ENCODE measurements at places on chromosomes 16 and 17. TPM values are rescaled to one million over a fixed set of nuclear protein-coding genes. Genes with fewer than 3 reads are reported as not detected.

- no peak for DNase-seq
These were observed 104.6 kb downstream of the TRIM37 start for GRCh38 chr17:59002126-59002525.

The C1QTNF8 gene
- total RNA-seq, result not detected

- DNase-seq, result no peak
These were observed 42.2 kb downstream of the CCDC57 start for GRCh38 chr17:82170412-82170961.

DNA sequence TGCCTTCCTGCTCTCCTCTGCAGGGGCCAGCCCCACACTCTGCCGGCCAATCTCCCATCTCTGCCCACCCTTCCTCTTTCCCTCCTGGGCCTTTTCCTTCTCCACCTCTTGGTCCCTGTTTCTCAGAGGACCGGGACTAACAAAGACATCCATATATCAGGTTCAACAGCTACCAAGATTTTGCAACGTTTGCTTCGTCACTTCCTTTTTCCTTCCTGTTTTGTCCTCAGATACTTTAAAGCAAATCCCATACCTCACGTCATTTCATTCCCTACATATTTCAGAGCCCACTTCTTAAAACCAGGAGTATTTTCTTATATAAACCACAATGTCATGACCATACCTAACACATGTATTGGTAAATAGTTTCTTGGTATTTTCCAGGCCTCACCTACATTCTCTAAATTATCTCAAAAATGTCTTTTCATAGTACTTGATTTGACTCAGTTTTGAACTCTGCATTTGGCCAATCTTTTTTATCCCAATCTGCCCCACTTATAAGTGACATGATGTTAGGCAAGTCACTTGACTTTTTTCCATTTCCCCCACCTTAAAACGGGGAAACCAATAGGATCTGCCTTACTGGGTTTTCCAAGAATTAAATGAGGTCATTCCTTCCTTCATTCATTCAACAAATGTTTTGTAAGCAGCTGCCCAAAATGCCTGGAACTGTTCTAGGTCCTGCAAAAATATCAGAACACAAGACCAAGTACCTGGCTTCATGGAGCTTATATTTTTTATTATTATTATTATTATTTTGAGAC lies 7.2 kb upstream of the USP10 start:
- no peak for DNase-seq

GRCh38 chr16:80319181-80319580 lies 221.6 kb upstream of the DYNLRB2 start:
- DNase-seq, result no peak

DNA sequence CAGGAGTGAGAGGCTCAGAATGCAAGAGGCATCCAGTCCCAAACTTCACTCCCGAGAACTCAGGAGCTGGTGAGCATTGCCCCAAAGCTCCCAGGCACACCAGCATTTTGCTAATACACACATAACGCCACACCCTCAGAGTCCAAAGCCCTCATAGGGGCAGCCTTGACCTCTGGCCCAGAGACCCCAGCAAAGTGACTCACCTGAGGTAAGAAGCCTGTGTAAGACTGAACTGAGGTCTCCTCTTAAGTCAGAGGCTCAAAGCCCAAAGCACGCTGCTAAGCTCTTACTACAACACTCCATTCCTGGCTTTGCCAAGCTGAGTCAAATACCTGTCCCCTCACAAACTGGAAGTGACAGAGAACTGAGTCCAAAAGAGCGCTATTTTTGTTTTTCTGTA lies 16.4 kb downstream of the ST3GAL2 start:
- DNase-seq, result no peak

DNA sequence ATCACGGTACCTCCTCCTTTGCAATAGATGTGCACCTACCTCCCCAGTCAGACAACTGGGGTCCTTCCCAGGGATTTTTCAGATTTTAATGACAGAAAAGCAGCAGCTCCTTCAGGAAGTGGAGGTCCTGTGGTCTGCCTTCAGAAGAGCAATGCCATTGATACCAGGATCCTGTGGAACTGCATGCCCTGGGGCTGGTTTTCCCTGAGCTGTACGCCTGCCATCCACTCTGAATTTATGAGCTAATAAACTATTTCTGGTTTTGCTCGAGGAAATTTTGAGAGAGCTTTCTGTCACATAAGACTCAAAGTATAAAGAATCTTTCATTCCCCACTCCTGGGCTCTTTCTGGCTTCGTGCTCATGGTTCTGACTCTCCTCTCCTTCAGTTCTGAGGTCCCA lies 10.0 kb upstream of the CCL23 start:
- DNase-seq, result no peak

GRCh38 chr16:3444032-3444388 lies 530 bp downstream of the NAA60 start:
- no peak for DNase-seq

DNA sequence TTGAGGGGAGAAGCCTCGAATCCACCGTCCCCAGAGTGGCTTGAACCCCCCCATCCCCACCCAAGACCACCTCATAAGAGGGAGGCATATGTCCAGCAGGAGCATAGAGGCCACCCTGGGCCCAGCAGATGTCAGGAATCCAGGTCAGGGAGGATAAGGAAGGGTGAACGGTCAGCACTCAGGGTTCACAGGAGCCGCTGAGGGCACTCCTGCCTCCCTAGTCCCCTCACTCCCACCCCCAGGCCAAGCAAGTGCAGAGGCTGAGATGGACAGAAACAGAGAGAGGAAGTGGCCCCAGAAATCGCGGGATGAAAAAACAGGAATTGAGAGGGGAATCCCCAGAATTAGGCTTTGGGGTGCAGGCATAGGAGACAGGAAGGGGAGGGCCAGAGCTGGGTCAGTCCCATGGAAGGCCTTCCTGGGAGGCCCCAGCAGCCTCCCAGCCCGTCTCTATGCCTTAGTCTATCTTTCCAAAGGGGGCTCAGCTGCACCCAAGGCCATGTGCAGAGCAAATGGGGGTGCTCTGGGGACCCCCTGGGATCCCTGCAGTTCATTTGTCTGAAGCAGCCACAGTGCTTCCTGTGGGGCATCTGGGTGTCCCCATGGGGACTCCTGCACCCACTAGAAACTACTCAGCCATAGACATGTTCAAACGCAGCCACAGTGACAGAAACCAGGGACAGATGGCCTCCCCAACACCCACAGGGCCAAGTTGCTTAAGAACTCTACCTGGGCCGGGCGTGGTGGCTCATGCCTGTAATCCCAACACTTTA lies 1.7 kb downstream of the CMTM3 start:
- peak; percentile 72 for DNase-seq

- DNase-seq, result no peak
These were observed 75.8 kb upstream of the ZNF469 start for GRCh38 chr16:88306860-88307545.

The CA7 gene
- total RNA-seq, result 0.28 TPM

DNA sequence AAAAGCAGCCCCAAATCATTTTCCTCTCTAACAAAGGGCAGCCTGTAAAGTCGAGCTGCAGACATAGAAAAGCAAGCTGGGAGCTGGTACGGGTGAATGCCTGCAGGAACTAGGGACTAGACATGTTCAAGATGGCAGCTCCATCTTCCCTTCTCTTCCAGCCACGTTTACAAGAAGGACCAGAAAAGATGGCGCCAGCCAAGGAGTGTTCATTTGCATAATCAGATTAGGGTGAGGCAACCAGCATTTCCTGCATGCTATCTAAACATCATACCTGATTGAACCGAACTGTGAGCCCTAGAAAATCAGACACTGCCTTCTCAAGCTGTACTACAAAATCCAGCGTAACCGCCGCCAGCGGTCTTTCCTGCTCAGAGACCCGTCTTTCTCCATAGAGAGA lies 896.8 kb downstream of the CDH11 start:
- no peak for DNase-seq

GRCh38 chr16:11412175-11412904 lies 67.1 kb downstream of the RMI2 start:
- no peak for DNase-seq

DNA sequence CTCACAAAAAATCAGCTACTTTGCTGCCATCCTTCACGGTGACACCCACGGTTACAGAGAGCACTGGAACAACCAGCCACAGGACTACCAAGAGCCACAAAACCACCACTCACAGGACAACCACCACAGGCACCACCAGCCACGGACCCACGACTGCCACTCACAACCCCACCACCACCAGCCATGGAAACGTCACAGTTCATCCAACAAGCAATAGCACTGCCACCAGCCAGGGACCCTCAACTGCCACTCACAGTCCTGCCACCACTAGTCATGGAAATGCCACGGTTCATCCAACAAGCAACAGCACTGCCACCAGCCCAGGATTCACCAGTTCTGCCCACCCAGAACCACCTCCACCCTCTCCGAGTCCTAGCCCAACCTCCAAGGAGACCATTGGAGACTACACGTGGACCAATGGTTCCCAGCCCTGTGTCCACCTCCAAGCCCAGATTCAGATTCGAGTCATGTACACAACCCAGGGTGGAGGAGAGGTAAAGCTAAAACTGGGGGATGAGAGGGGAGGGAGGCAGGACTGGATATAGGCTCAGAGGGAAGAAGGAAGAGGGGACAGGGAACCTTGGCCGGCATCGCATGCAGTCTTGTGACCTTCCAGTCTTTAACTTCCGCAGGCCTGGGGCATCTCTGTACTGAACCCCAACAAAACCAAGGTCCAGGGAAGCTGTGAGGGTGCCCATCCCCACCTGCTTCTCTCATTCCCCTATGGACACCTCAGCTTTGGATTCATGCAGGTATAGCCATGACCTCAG lies 581 bp downstream of the CD68 start:
- peak; percentile 75 for DNase-seq

DNA sequence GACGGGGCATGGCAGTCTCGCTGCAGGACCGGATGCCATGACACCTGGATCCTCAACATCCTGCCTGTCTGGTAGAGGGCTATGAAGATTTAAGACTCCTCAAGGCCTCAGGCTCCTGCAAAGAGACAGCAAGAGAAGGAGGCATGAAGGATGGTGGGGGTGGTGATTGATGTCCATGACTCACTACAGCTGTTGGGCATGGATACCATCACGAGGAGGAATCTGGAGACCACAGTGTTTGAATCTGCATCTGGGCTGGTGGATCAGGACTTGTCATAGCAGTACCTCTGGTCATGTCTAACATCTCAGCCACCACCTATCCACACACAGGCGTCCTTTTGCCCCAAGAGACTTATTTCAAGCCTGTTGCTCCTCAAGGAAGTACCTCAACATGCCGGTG lies 50.2 kb upstream of the WSCD1 start:
- no peak for DNase-seq

- DNase-seq, result no peak
These were observed 67.5 kb downstream of the SEC14L1 start for GRCh38 chr17:77208217-77208808.

The SALL1 gene
- total RNA-seq, result not detected

GRCh38 chr16:10642964-10643363 lies 51.8 kb downstream of the TEKT5 start:
- no peak for DNase-seq

GRCh38 chr17:66322764-66323163 lies 20.4 kb downstream of the PRKCA start:
- DNase-seq, result no peak

DNA sequence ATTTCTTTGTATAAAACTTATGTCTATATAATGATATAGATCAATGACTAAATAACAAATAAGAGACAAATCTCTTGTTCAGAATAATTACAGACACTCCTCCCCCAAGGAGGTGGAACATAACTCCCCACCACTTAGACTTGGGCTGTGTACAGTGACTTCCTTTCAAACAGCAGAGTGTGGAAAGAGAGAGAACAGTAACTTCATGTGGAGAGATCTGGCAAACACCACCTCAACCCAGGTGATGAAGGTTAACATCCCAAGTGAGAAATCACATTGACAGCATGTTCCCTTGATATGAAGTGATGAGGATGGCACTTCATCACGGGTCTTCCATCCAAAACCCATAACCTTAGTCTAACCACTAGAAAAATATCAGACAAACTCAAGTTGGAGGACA lies 169.3 kb downstream of the PARN start:
- no peak for DNase-seq

GRCh38 chr17:18021372-18021771 lies 17.6 kb downstream of the ATPAF2 start:
- DNase-seq, result no peak

DNA sequence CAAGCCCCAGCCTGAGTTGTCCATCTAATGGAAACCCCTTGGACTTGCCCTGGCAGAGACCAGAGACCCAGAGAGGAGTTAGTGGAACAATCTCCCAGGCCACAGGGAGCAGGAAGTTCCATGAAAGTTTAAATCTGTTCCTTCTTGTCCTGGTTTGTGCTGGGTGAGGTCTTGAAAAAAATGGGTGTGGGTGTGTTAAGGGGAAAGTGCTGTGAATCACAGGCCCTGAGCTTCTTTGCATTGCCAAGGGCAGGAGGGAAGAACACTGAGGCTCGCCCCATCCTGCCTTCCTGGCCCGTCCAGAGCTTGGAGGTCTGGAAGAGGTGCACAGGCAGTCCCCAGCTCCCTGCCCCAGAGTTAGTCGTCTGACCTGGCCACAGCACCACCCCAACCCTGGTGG lies 2.3 kb downstream of the ADORA2B start:
- no peak for DNase-seq

- no peak for DNase-seq
These were observed 85.7 kb downstream of the TIMM22 start for GRCh38 chr17:1082579-1082978.

DNA sequence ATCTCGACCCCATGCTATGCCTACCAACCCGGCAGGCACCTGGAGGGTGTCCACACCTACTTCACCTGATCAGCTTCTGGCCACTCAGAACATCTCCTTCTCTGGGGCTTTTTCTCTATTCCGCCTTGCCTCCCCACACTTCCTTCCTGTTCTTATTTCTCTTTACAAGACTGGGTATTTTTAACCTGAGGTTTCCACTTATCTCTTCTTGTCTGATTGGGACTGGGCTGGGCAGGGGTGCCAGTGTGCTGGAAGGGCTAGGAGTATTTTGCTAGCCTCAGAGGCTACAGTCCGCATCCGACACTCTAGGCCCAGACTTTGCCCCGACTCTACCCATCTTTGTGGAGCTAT lies 26.2 kb upstream of the ZNF652 start:
- DNase-seq, result peak; percentile 79

The CDR2L gene
- 1.4 TPM for total RNA-seq

GRCh38 chr16:86398201-86398600 lies 112.1 kb upstream of the FOXF1 start:
- no peak for DNase-seq

DNA sequence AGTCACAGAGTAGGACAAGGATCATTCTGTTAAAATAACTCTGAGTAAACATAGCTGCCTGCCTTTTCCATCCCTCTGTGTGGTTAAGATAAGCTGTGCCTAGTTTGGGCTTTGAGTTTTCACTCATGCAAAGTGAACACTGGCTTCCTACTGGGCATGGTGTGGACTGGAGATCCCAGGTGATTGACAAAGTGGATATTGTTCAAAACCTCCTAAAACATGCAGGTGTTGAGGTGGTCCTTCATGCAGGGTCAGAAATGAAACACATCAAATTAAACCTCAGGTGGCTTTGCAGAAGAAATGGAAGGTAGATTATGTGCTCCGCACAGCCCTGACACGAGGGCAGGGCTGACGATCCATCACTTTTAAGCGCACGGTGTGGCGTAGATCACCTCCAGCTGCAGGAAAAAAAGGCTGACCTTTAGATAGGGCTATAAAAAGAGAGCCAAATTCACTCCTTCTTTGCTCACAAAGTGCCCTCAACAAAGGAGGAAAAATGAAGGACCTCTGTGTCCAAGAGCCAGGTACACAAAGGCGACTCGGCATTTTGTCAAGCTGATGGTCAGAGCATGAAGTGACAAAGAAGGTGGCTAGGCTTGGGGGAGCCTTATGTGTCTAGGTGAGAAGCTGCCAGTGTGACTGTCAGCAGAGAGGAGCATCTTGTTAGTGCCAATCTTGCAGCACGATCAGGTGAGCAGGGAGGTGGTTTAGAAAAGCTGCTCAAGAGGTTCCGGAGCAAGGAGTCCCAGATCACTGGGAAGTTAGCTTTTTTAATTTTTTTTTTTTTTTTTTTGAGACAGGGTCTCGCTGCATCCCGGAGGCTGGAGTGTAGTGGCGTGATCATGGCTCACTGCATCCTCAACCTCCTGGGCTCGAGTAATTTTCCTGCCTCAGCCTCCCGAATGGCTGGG lies 19.9 kb upstream of the ITPRIPL2 start:
- DNase-seq, result no peak
